RPMI7951 (cell line): ENCODE measurements at places on chromosomes 12 and 14. TPM values are rescaled to one million over a fixed set of nuclear protein-coding genes. Genes with fewer than 3 reads are reported as not detected.

The SYT1 gene
- total RNA-seq: 3.5 and 5.9 TPM in 2 replicates

The TRHDE gene
- 1.2 and 2.3 TPM in 2 replicates for total RNA-seq

The CLEC7A gene
- total RNA-seq: not detected in 2 replicates

The MFAP5 gene
- 0.68 TPM in 1 of 2 replicates, not detected in the other for total RNA-seq

DNA sequence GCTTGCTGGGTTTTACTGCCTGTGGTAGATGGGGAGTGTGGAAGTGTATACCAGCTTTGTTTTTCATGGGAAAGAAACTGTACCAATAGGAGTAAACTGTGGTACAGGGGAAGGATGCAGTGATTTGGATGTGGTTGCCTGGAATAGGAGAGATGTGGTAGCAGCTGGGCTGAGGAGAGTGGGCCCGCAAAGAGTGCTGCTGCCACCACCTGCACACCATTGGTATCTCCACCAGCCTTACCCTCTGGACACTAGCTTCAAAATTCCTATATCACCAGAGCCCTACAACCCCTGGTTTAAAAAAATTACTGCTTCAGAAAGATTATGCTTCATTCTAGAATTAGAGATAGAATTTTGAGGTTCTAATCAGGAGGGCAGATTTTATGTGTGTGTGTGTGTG lies 53.6 kb downstream of the AKAP6 start:
- DNase-seq: peak; percentile 21

DNA sequence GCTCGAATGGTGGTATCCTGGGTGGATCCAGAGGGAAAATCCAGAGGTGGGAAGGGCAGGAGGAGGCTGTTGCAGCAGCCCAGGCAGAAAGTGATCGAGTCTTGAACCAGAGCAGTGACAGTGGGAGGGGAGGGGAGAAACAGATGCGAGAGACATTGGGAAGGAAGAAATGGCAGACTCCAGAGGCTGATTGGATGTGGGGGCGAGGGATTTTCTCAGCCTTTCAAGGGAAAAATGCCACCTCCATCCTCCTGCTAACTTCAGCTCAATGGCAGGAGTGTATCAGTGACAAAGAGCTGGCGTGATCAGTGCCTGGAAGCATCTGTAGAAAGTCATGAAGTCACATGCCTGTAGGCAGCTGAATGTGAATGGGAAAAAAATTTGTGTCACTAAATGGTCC lies 38.6 kb upstream of the NRXN3 start:
- no peak for DNase-seq

- no peak for DNase-seq
Observed at GRCh38 chr14:56592746-56593544, 13.3 kb downstream of the TMEM260 start.

DNA sequence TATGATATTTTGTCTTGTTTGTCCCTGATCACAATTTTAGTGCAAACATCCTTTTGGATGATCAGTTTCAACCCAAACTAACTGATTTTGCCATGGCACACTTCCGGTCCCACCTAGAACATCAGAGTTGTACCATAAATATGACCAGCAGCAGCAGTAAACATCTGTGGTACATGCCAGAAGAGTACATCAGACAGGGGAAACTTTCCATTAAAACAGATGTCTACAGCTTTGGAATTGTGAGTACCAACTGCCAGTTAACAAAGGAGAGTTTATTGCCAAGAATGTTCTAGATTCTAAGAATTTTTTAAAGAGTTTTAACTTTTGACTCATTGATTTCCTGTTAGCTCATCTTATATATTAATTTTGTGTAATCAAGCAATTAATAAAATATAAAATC lies 55.4 kb downstream of the IRAK3 start:
- DNase-seq: no peak

DNA sequence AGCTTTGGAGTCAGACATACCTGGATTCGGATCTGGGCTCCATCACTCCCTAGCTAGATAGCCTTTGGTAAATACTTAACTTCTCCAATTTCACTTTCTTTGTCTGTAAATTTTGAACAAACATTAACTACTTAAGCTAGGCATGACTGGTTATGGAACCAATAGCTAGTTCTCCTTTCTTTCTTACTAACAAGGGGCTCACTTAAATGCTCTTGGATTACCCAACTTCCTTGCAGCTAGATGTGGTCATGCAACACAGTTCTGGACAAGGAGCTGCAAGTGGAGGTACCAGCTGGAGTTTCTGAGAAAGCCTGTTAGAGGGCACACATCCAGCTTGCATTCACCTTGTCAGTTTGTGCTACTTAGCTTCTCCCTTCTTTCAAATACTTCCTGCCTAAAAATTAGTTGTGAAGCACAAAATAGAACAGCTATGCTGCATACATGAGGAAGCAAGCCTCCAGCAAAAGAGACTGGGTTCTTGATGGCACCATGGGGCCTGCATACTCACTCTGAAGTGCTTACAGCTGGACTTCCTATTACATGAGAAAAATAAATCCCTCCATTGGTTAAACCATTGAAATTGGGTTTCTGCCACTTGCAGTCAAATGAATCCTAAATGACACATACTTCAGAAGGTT lies 210.1 kb upstream of the EEA1 start:
- no peak for DNase-seq

DNA sequence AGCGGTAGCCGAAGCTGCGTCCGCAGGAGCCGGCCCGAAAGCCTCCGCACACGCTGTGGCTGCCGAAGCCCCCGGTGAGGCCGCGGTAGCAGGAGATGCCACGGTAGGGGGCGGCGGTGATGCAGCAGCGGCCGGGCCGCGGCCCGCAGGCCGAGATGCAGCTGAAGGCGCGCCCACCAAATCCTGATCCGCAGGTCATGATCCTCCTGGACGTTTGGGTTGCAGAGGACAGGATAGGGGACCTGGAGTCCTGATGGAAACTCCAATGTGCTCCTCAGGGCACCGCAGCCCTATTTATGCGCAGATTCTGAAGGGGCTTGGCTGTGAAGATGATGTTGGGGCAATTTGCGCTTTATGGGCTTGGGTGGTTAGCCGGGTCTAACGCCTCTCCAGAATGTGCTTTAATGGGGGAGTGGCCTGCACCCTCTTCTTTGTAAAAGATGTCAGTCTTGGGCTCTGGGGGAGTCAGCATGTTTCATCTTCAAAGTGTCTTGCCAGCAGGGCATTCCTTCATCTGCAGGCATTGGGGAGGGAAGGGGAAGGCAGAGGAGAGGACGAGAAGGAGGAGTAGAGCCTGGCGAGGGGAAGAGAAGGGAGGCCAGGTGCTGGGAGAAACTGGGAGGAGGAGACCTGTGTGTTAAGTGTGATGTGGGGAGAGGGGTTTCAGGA lies at the start of gene KRT81:
KRT81 (minus strand) TSS at position 268 of the 669 bp plus-strand sequence; CDS start at position 199, 69 bp downstream.
- no peak for DNase-seq

- peak; percentile 96 for DNase-seq
Observed at GRCh38 chr14:22848351-22849164, 12.2 kb downstream of the MMP14 start.

DNA sequence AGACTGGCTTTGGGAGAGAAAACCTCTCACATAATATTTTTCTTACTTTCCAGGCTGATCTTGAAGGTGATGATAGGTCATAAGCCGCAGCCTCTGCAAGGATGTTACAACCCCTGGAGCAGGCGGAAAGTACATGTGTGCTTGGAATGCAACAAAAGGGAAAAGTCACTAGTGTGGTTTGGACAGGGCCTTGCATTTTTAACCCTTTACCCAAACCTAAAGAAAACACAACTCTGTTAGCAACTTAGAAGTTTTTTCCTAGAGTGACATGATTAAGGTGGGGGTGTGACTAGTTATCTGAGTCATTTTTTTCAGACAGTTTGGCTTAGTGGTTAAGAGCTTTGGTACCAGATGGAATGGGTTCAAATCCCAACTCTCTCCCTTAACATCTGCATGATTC lies 97.0 kb downstream of the TMEM30B start:
- peak; percentile 93 for DNase-seq

GRCh38 chr12:32462908-32463307 lies 63.5 kb downstream of the FGD4 start:
- no peak for DNase-seq

DNA sequence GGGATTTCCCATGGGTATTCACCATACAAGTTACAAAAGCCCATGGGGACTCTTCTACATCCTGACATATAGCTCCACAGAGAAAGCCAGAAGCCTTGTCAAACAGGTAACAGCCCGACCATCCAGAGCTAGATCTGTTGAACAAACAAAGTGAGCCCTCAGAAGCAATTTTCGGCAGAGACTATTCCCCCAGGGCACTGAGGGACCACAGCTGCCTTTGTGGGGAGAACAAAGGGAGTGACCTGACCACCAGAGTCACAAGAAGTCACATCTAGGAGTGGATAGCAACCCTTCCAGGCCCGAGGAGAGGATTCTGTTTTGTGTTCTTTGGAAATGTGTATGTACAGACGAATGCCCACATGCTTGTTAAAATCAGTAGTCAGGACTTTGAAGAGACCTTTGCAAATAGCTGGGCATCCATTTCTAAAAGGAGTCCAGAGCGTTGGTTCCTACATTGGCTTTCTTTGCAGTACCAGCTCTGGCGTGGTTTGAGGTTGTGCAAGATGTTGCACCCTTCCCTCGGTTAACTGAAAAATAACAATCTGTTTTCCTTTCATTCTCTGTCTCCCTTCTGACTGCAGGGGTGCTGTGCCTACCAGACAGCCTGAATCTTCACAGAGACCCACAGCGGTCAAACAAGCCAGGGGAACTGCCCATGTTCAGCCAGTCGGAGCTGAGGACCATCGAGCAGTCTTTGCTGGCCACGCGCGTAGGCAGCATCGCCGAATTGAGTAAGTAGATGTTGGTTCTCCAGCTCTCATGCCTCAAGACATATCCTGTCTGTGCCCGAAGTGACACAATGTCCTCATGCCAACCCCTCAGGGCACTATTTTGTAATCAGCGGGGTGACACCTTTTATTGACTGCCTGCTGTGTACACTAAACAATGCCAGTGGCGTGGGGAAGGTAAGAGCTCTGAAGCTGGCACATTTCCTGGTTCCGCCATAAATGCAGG lies 165.4 kb upstream of the PWP1 start:
- DNase-seq: peak; percentile 21
